ENCODE measurements at places on chromosomes 1 and 21.

GRCh38 chr1:194228427-194228826, 1042.0 kb upstream of the B3GALT2 start:
- no peak for DNase-seq

DNA sequence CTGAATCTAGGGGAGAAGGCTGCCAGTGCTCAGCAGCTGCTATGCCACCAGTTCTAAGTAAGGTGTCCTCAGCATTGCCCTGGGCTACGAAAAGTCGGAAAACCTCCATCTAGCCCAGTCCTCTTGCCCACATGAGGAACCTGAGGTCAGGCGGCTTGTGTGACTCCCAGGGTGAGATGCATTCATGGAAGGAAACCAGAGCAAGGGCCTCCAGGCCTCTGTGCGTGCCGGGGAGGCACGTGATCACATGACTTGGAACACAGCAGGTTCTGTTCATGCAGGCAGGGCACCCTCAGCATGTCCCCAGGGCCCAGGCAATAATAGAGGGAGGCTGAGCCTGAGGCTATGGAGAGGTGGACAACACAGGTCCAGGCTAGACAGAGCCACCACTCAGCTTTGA, 312.5 kb upstream of the DUSP10 start:
- no peak for DNase-seq

- DNase-seq = no peak
Observed at GRCh38 chr1:79845936-79846335, 839.4 kb upstream of the ADGRL4 start.

DNA sequence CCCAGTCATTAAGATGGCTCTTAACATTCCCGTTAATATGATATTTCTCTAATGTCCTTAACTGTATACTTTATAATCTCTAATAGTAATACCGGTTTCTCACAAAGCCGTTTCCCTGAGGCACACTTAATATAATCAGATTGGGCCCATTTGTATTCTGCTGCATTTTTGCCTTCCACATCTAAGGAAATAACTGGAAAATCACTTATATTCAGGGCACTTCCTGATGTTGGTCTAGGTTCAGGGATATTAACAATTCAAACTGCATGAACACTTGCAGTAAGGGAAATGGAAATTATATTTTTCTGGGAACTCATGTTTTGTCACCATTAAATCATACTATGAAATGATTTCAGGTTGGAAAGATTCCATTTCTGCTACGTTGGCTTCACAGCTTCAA, 119.8 kb downstream of the TPR start:
- no peak for DNase-seq

GRCh38 chr1:158355773-158356285, 2.1 kb downstream of the CD1E start:
- no peak for DNase-seq

DNA sequence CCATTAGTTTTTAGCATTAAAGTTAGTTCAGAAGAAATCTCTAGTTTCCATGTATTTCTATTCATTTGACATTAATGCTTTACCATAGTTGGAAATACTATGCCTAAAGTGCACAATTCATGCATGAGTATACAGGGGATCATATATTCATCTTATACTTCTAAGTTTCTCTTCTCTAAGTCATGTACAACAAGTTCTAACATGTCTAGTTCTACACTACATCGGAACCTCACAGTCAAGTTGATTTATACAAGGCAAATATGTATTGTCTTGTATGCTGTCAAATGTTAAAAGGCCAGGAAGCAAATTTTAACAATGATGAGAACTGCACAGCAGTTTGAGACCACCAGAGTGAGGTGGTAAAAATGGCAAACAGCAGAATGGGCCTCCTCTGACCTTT, 22.9 kb upstream of the MOB3C start:
- DNase-seq = no peak

GRCh38 chr21:42563686-42564085, 50.0 kb downstream of the SLC37A1 start:
- DNase-seq = no peak

DNA sequence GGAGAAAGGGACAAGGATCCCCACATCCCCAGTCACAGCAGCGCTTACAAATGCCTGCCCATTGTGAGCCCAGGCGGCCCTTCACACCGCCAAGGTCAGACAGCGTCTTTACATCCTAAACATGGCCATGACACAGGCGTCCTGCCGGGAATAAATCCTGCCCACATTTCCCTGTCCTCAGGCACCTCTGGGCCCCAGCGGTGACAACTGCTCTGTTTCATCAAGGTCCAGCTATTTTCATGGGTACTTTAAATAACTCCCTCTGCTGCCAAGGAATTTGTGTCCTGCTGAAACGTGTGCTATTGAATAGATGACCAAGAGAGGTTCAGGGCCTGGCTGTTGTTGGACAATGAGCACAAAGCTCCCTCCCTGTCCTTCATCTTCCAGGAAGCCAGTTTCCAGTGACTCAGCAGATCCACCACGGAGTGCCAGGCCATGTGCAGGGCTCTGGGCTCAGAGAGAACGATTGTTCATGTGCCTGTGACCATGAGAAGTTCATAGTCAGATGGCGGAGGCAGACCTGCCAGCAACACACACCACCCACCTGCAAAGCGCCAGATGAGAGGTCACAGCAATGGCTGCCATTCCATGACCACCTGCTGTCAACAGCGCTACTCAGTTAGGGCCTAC, 195.8 kb downstream of the MATN1 start:
- no peak for DNase-seq

- DNase-seq = no peak
Observed at GRCh38 chr1:108670131-108670773, 9.4 kb upstream of the HENMT1 start.

- no peak for DNase-seq
Observed at GRCh38 chr1:200793677-200794076, 55.0 kb downstream of the CAMSAP2 start.

- no peak for DNase-seq
Observed at GRCh38 chr1:208601561-208601960, 357.4 kb upstream of the PLXNA2 start.

DNA sequence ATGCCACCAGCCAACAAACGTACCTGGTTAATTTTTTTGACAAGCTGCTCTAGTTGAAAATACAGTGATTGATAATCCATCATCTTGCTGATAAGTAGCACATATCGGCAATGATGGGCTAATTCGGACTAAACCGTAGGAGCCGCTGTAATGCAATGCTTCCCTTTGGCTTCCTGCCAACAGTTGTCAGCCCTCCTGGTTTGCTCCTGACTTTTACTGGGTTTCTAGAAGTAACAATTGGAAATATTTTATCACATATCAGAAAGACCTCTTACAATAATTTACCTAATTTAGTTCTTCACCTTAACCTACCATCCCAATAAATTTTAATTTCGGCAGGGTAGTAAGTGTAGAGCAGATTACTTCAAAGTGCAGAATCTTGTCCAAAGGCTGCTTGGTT, 148.5 kb downstream of the DHRS3 start:
- DNase-seq = no peak

- DNase-seq = no peak
Observed at GRCh38 chr1:153941826-153942725, 4.4 kb downstream of the DENND4B start.

- peak; percentile 71 for DNase-seq
Observed at GRCh38 chr1:110210604-110211495, 736 bp downstream of the KCNC4 start.

GRCh38 chr1:163168053-163168452, 34.7 kb downstream of the RGS5 start:
- no peak for DNase-seq
